ENCODE measurements at places on chromosomes 16 and 17.

GRCh38 chr17:66383333-66383732 lies 80.9 kb downstream of the PRKCA start:
- DNase-seq, result no peak

- DNase-seq, result no peak
Measured at GRCh38 chr16:9909072-9909825, 273.0 kb downstream of the GRIN2A start.

DNA sequence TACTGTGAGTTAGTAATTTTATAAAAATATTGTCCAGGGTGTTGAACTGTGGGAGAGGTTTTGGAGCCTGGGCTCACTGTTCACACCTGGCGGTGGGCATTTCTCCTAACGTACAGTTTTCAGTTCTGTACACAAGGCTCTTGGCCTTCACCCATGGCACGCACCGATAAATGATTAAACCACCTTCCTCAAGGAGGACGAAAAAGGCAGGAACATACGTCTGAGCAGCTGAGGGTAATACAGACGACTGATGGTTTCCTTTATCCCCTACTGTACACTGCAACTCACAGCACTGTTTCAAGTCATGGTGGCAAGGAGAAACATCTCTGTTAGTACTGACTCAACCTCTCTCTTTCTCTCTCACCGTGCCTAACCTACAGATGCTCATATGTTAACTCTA lies 1.4 kb upstream of the ST6GALNAC1 start:
- no peak for DNase-seq

- no peak for DNase-seq
Measured at GRCh38 chr16:88831838-88832237, 20.1 kb upstream of the APRT start.

DNA sequence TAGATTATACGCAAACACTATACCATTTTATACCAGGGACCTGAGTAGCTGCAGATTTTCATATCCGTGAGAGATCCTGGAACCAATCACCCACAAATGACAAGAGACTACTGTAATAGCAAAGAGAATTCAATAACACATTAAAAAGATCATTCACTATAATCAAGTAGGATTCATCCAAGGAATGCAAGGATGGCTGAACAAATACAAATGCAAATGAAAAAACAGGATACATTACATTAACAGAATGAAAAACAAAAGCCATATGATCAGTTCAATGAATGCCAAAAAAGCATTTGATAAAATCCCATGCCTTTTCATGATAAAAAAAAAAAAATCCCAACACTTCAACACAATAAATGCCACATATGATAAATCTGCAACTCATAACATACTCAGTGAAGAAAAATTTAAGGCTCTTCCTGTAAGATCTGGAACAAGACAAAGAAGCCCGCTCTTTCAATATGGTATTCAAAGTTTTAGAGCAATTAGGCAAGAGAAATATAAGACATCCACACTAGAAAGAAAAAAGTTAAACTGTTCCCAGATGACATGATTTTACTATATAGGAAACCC lies 29.0 kb downstream of the N4BP1 start:
- DNase-seq, result no peak

DNA sequence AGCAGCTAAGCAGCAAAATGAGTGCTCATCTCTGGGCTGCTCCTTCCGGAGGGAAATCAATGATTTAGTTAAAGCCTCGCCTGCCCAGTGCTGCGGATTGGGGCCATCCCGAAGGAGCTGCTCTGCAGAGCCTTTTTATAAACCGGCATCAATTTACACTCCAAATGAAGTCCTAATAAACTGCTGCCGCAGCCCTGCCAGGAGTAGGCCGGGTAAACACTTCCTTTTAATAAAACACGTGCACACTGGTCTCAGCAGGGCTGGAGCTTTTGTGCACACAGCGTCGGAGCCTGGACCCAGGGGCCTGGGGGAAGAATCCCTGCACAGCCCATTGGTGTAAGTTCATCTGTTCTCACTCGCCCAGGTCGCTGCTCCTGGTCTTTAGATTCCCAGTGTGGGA lies 79.6 kb upstream of the HS3ST2 start:
- DNase-seq, result no peak

DNA sequence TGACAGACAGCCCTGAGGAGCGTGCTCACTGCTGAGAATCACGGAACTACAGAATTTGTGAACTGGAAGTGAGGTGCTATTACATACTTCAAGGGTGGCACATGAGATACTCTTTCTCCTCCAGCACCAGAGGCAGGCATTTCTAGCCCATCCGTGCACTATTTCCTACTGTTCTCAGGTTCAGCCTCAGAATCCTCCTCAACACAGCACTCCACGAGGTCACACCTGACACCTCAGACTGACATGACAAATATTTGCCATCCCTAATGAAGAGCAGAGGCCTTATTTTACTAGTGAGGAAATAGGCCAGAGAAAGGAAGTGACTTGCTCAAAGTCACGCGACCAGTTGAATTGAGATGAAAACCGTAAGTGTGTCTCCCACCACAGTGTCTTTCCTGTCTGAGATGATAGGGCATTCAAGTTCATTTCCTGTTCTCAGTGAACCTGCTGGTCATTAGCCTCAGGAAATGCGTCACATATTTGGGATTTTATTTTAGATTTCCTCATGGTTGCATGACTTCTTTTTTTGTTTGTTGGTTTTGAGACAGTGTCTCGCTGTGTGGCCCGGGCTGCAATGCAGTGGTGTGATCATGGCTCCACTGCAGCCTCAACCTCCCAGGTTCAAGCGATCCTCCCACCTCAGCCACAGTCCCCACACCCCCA lies 23.6 kb downstream of the SEZ6 start:
- no peak for DNase-seq

Data from NCI-H1048 (cell line).